ENCODE measurements at places on chromosomes 1 and 21.

- no peak for DNase-seq
Measured at GRCh38 chr1:1309251-1310108, 1.1 kb downstream of the PUSL1 start.

DNA sequence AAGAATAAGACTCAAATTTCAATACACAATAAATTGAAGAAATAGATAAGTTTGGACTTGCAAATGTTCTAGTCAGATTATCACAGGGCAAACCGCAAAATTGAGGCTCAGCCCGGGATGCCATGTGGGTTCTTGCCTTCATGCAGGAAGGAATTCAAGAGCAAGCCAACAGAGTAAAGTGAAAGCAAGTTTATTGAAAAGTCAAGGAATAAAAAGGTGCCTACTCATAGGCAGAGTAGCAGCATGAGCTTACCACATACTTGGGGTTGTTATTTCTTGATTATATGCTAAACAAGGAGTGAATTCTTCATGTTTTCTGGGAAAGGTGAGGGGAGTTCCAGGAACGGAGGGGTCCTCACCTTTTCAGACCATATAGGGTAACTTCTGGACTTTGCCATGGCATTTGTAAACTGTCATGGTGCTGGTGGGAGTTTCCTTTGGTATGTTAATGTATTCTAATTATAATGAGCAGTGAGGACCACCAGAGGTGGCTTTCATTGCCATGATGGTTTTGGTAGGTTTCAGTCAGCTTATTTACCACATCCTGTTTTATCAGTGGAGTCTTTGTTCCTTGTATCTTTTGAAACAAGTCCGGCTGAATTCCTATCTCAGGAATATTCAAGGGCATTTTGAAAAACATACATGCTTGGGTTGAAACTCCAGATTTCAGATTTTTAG lies 2.0 kb upstream of the OR2AK2 start:
- DNase-seq: no peak

- DNase-seq: no peak
Measured at GRCh38 chr21:16978309-16978895, 534.4 kb upstream of the CXADR start.

GRCh38 chr1:117871013-117871412 lies 58.4 kb downstream of the GDAP2 start:
- DNase-seq: no peak

DNA sequence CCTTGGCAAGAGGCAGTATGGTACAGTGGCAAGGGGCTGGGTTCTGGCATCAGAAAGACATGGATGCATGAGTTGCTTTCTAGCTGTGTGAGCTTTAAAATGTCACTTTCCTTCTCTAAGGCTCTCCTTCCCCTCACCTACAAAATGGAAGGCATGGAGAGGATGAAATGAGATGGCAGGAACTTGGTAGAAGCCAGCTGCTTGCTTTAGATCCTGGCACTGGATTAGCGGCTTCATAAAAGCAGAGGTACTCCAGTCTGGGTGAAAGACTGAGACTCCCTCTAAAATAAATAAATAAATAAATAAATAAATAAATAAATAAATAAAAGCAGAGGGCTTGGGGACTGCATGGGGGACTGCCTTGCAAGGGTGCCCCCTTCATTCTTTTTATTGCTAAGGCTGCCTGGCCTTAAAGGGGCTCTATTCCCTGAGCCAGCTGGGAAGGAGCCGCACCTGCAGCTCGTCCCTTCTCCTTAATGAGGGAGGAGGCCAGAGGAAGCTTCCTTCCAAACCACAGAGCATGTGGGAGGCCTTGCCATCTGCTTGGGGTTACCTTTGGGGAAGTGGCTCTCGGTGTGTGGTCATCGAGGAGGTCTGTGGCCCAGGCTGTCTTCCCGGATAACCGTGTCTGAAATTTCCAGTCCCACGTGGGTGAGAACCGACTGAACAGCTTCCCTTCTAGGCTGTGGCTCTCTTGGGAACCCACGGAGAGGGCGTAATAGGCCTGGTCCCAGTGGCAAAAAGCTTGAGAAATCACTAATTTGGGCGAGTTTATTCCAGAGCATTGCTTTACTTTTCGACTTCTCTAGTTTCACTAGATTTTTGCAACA lies 2.0 kb upstream of the ATP13A2 start:
- no peak for DNase-seq

DNA sequence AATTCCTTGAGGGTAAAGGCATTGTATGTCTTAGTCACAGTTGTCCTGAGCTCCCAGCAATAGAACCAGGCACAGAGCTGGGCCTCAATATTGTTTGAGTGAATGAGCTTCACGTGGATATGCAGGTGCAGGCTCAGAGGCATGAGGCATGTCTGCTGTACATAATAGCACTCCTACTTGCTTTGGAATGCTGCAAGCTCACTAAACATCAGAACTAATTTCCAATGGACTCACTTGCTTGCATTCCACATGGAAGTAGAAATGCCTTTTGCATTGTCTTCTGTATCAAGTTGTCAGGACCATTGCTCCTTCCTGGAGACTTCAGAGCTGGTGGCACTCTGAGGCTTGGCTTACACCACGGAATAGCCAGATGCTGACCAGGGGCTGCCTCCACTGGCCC lies 37.1 kb downstream of the INAVA start:
- no peak for DNase-seq

GRCh38 chr1:95140791-95141190 lies 23.6 kb downstream of the TLCD4 start:
- peak; percentile 6 for DNase-seq

- no peak for DNase-seq
Measured at GRCh38 chr1:20601129-20601825, 12.4 kb downstream of the CDA start.

DNA sequence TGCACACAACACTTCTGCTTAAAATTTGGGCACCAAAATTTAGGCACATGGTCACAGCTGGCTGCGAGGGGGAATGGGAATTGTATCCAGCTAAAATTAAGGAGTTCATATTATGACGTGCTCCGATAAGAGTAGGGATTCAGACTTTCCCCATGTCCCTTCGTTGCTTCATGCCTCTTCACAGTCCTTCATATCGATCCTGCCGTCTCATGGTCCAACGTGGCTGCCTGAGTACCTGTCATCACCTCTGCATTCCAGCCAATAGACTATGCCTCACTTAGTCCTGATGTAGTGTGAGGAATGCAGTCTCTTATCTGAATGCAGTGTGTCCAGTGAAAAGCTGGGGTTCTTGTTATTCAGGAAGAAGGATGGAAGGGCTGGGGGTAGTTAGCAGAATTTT lies 108.6 kb downstream of the SIK1 start:
- no peak for DNase-seq
